ENCODE measurements at places on chromosomes 1 and 21. TPM values are rescaled to one million over a fixed set of nuclear protein-coding genes. Genes with fewer than 3 reads are reported as not detected.
A peak's percentile ranks its signal among the peaks of the same experiment; 100 is the strongest.

DNA sequence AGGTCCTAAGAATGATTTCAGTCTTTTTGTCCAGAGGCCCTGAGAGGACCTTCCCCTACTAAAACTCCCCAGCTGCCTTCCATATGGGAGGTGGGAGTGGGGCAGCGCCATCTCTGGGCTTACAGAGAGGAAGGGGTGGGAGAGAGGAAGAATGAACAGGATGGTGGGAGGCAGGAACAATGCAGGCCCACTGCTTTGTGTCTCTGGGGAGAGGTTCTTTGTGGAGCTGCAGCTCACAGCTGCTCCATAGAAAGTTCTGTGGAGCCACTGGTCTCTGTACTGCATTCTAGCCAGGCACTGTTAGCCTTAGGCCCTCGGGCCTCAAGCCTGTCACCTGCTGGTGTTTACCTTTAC, 43.6 kb upstream of the A3GALT2 start:
- no peak for DNase-seq

- peak; percentile 23 for DNase-seq
These were observed 89.0 kb downstream of the URB2 start for GRCh38 chr1:229714964-229715603.

DNA sequence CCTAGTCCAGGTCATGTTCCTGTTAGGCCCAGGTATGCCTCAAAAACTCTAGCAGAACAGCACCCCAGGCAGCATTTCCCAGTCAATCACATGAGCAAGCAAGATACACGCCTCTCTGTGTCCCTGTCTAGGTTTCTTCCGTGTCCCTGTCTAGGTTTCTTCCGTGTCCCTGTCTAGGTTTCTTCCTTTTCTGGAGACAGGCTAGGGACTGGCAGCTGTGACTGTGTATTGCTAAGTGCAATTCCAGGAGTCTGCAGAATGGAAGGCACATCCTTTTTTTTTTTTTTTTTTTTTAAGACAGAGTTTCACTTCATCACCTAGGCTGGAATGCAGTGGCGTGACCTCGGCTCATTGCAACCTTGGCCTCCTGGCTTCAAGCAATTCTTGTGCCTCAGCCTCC, 77.6 kb downstream of the SETD4 start:
- DNase-seq = no peak

DNA sequence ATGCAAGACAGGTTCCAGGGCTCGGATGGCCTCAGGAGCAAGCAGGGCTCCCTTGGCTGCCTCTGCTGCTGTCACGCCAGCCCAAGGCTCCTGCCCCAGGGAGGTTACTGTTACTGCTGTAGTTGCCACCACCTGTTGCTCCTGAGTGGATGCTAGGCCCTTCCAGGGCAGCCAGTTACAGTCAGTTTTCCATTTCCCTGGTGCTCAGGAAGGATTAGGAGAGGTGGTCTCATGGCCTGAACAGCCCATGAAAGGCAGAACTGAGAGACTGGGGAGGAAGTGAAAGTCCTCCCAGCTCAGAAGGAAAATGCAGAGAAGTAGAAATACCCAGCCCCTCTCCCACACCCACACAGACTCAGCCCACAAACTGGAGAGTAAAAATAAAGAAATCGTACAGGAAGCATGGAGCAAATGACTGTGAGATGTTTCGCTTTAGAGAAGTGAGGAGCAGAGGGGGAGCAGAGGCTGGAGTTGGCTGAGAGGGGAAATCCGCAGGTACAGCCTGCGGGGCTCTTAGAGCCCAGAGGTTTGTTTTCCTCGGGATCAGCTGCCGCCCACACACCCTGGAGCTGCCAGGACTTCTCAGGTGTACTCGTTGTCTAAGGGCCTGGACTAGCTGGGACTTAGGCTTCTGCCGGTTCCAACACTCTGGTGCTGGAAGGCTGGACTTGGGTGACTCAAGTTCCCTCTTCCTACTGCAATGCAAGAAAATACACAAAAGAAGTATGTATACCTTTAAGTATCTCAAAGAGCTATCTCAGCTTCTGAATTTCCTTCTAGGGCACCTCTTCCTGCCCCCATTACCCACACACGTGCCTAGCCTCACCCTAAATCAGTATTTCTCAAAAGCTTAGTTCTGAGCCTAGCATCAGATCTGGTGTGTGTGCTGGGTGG, 2.3 kb downstream of the IL6R start:
- peak; percentile 45 for DNase-seq

GRCh38 chr1:154574716-154575115, 7.1 kb downstream of the CHRNB2 start:
- no peak for DNase-seq

- peak; percentile 76 for DNase-seq
These were observed 3.7 kb downstream of the FASLG start for GRCh38 chr1:172662464-172663109.

DNA sequence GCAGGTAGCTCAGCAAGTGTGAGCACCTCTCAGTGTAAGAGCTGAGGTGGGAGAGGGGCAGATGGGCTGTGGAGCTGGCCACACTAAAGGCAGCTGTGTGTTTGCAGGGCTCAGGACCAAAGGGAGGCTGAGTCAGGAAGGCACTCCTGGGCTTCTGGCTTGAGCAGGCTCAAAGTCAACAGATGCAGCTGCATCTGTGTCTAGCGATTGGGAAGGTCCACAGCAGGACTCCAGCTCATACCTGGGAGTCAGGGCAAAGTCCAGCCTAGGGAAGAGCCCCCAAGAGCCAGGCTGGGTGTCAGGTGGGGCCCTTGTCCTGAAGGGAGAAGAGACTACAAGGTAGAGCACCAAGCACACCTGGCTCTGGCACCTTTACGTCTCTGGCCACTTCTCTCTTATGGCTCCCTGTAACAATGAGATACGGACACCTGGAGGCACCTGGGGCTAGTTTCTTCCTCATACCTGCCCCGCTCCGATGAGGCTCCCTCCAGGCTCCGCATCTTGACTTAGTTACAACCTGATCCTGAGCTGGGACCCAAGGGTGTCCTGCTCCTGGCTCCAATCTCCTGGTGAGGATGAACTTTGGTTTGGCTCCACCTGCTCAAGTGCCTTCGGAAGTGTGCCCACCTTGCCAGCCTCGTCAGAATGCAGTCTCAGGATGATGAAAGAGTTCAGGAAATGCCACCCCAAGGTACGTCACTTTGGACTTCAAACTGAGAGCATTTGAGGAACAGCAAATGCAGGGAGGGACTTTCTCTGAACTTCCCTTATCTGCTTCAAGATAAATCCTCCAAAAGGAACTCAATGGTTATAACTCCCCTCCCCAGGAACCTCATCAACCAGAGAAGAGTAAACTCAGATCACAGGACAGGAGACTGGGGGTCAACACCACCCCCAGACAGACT, 21.5 kb upstream of the SLC2A1 start:
- DNase-seq = no peak

DNA sequence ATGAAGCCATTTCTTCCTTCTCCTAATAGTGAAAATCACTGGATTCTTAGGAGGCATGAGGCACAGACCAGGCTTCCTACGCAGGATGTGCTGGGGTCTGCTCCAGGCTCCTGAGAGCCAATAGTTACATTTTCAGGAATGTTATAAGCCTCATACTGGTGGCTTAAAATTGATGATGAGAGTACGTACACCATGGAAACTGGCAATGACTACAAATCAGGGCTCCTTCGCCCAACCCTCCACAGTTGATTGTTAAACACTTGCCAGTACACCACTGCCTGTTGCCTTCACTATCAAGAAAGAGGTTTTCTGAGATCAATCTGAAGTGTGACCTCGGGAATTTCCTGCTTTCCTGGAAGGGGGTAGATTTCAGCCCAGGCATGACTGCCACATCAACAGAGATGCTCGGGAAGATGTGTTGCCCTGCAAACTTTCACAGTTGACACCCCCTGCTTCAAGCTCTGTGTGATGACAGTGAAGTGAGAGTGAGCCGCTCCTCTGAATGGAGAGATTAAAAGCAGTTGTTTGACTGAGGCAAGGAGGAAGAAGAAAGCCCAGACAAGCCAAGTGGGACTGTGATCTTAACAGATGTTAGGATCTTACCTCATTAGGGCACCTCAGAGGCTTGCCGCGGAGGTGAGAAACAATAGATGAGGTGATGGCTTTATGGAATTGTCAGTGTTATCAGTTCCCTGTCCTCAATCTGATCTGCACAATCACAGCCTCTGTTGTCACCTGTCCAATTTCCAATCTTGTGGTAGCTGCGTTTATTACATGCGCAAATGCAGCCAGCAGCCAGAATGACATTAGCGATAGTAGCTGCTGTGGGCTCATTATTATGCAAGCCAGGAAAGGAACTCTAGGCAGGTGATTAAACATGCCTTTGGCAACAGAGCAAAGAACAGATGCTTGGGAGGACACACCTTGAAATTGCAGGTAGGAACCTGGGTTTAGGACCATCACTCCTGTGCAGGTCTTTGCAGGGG, 277.3 kb downstream of the KAZN start:
- DNase-seq = no peak

DNA sequence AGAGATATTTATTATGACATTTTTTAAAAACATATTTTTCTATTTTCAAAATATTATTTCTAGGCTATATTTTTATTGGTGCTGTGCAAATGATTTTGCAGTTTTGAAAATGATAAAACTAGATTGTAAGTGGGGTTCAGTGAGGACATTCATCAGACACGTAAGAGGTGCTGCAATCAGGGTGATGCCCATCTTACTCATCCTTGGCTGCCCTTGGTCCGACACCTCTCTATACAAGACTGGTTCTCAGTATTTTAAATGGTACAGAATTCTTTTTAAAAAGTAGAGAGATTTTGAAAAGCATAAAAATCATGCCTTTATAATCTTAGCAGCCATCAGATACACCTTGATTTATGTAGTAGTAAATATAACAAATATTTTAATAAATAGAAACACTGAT, 24.0 kb downstream of the HENMT1 start:
- DNase-seq = no peak

DNA sequence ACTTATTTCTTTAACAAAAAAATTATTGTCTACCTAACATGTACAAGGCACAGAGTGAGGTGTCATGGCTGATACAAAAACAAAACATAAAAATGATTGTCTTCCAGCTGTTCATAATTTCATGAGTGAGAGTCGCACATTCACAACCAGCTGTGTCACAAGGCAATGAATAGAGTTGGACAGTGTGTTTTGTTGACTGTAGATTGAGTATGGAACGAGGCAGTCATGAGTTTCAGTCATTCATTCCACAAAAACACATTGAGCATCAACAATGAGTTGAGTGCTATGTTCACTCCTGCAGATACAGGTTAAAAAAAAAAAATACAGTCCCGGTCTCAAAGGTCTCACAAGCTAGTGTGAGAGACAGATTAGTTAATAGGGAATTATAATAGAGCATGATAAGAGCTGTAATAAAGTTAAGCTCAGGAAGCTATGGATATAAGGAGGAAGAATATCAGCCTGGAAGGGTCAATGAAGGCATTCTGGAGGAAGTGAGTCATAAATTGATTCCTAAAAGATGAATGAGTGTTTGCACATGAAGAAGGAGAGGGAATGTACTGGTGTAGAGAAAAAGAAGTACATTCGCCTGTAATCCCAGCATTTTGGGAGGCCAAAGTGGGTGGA, 47.8 kb upstream of the ARHGAP29 start:
- DNase-seq = no peak

DNA sequence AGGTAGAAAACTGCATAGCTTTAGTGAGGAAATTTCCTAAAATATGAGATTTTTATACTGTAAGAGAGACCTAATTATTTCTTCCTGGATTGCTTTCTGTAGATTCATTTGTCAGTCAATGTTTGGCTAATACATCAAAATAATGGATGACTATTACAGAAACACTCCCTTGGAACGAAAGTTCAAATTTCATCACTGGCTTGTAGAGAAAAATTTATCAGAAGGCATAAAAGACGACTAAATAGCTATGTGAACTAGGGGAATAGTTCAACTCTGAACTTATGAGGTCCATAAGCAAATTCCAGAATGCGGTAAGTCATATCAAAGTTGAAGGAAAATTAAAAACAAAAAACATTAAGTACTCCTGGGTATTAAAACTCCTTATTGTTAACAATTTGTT, 36.0 kb downstream of the WNT2B start:
- no peak for DNase-seq

- DNase-seq = no peak
These were observed 19.6 kb downstream of the SIPA1L2 start for GRCh38 chr1:232610192-232610901.

DNA sequence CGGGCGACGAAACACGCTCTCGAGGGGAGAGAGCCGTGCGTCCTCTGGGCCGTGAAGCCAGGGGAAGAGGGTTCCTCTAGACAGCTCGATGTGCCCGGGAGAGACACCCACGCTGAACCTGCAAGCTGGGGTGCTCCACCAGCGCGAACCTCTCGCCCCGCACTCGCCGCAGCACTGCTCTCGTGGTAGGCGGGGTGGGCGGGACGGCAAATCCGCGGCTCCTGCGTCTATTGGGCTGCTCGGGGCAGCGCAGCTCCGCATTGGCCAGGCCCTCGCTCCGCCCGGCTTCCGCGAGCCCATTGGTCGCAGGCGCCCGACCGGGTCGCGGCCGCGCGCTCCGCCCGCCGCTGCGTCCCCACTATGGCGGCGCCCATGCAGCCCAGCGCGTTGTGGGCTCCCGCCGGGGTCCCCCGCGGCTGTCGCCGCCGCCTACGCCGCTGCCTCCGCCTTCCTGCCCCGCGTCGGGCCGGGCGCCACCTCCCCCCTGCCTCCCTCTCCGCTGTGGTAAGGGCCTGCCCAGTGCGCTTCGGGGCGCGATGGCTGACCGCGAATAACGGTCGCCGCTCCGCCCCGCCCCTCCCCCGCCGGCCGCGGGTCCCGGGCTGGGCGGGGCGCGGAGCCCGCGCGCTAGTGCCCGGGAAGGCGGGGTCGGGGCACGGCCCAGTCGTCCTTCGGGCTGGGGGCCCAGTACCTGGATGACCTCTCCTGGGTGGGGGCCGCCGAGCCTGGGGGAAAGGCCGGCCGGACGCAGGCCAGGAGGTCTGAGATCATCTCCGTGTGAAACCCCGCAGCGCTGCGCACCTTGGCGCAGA, at the start of gene ST3GAL3:
Gene ST3GAL3 (plus strand): TSS at position 347 of the 812 bp plus-strand sequence. CDS start 28,727 bp downstream, outside the sequence.
- DNase-seq = peak; percentile 89

DNA sequence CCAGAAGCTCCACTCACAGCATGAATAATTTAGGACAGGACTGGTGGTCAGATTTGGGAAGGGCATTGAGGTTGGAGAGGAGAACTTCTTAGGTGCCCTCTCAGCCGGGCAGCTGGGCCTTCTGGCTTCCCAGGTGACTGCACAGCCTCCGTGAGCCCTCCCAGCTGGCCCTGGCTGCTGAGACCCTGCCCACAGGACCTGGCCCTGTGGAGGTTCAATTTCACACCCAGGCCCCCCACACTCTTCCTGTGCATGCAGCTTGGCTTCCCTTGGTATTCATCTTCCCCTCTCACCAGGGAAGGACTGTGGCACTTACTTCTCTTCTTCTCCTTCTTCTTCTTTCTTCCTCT, 50.6 kb downstream of the NDUFS5 start:
- no peak for DNase-seq

GRCh38 chr1:160064164-160064563, 5.8 kb downstream of the KCNJ10 start:
- no peak for DNase-seq

PLEKHN1 gene
- total RNA-seq = 2.5 TPM

GBP7 gene
- 0.20 TPM for total RNA-seq

KRTAP11-1 gene
- not detected for total RNA-seq

MPL gene
- 2.2 TPM for total RNA-seq

IGFN1 gene
- not detected for total RNA-seq

KRTAP22-1 gene
- total RNA-seq = not detected

SLFNL1 gene
- total RNA-seq = 0.30 TPM

AJAP1 gene
- 0.37 TPM for total RNA-seq

SPRR2F gene
- total RNA-seq = not detected

OR4F16 gene
- total RNA-seq = not detected

BLACAT1 gene
- 0.15 TPM for total RNA-seq
